M059J (cell line): ENCODE measurements at places on chromosomes 16 and 17. TPM values are rescaled to one million over a fixed set of nuclear protein-coding genes. Genes with fewer than 3 reads are reported as not detected.

PEX12 gene
- total RNA-seq: 7.0 and 8.8 TPM in 2 replicates

FBXW10B gene
- total RNA-seq: 0.30 TPM in 1 of 2 replicates, not detected in the other

KLHL10 gene
- total RNA-seq: not detected in 2 replicates

MILR1 gene
- total RNA-seq: 2.7 and 6.3 TPM in 2 replicates

NEUROD2 gene
- total RNA-seq: not detected in 2 replicates

MLLT6 gene
- total RNA-seq: 9.7 and 17.0 TPM in 2 replicates

SLC16A13 gene
- 0.30 and 0.54 TPM in 2 replicates for total RNA-seq

PTGES3L gene
- total RNA-seq: 0.67 and 0.71 TPM in 2 replicates

TMEM220 gene
- 0.32 TPM in 1 of 2 replicates, not detected in the other for total RNA-seq

KRT20 gene
- 0.17 TPM in 1 of 2 replicates, not detected in the other for total RNA-seq

STH gene
- total RNA-seq: not detected in 2 replicates

SP6 gene
- 0.79 and 1.5 TPM in 2 replicates for total RNA-seq

IL17C gene
- total RNA-seq: not detected in 2 replicates

PRKCB gene
- not detected in 2 replicates for total RNA-seq
